Cardiac ventricle fibroblast (primary cell): ENCODE measurements at places on chromosomes 6 and 20. TPM values are rescaled to one million over a fixed set of nuclear protein-coding genes. Genes with fewer than 3 reads are reported as not detected.

Gene THBS2
- total RNA-seq: 636 and 710 TPM in 2 replicates

Gene CST7
- not detected in 2 replicates for total RNA-seq

Gene PLCB4
- total RNA-seq: 0.12 and 0.29 TPM in 2 replicates

Gene GJA10
- total RNA-seq: not detected in 2 replicates

Gene PNLDC1
- total RNA-seq: 0.81 and 1.3 TPM in 2 replicates

Gene TFAP2A
- total RNA-seq: 0.56 TPM in 1 of 2 replicates, not detected in the other

Gene HLA-A
- 472 and 507 TPM in 2 replicates for total RNA-seq

Gene KCNG1
- 2.8 and 5.1 TPM in 2 replicates for total RNA-seq

Gene OR2B6
- total RNA-seq: not detected in 2 replicates

Gene DTNBP1
- total RNA-seq: 10.0 and 10.2 TPM in 2 replicates

Gene KIFC1
- total RNA-seq: 1.3 and 5.0 TPM in 2 replicates

Gene ADGRB3
- total RNA-seq: 5.0 and 6.4 TPM in 2 replicates

Gene PAK5
- total RNA-seq: not detected in 2 replicates

Gene PTK6
- total RNA-seq: 0.15 TPM in 1 of 2 replicates, not detected in the other

Gene RAET1L
- not detected in 2 replicates for total RNA-seq

Gene ADIG
- not detected in 2 replicates for total RNA-seq

Gene BIRC7
- not detected in 2 replicates for total RNA-seq

Gene RFX6
- total RNA-seq: not detected in 2 replicates

Gene R3HDML
- total RNA-seq: not detected in 2 replicates

Gene SYNDIG1
- 0.19 TPM in 1 of 2 replicates, not detected in the other for total RNA-seq

Gene PRKN
- total RNA-seq: 3.4 and 8.4 TPM in 2 replicates
